ENCODE measurements at places on chromosomes 6 and 20.
A peak's percentile ranks its signal among the peaks of the same experiment; 100 is the strongest.

GRCh38 chr6:153092082-153093013, 38.7 kb downstream of the RGS17 start:
- DNase-seq = peak; percentile 12

DNA sequence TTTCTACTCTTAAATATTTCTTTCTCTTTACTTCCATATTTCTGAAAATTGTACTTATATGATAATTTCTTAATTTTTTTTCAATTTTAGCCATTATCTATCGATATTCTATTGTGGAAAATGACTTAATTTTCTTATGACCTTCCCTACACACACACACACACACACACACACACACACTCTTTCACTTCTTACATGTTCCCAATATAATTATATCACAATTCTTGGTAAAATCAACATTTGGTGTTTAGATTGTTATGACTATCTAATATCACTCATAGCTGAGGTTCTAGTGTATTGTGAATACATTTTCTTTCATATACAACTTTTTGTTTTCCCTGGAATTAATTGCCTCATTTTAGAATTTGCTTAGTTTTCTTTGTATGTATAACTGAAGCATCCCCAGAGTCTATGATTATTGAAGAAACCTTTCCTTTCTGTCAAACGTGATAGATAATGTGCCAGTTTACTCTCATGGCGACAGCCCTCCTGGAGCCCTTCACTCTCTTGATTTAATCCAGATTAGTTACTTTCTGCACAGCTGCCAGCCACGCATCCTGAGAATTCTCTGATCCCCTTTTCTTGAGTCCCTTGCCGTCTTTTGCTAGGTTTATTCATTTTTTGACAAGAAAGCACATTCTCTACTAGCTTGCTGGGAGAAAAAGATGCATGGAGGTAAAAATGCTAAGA, 63.4 kb downstream of the RNF182 start:
- DNase-seq = no peak

- no peak for DNase-seq
These were observed 10.7 kb downstream of the TRAM2 start for GRCh38 chr6:52566201-52566600.

DNA sequence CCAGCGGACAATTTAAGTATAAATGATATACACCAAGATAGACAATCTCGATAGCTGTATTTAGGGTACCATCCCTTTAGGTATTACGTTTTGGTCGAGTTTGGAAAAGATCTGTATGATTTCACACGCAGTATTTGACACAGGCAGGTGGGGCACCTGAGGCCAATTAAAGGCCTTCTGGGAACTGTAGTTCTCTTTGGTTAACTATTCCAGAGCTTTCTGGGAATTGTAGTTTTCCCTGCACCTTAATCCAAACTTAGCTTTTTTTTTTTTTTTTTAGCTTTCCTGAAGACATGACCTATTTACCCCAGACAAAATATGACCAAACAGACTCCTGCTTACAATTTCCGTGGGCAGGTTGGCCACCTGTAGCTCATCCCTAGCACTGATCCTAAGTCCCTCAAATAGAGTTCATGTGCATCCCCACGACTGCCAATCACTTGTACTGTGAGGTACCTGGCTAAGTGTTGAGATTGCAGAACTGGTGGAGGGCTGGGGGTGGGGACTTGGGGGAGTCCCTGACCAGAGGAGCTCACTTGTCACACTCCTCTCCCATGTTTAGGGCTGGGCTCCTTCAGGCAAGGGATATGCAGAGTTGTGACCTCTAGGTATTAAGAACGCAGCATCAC, 999 bp upstream of the EHMT2 start:
- DNase-seq = peak; percentile 67

DNA sequence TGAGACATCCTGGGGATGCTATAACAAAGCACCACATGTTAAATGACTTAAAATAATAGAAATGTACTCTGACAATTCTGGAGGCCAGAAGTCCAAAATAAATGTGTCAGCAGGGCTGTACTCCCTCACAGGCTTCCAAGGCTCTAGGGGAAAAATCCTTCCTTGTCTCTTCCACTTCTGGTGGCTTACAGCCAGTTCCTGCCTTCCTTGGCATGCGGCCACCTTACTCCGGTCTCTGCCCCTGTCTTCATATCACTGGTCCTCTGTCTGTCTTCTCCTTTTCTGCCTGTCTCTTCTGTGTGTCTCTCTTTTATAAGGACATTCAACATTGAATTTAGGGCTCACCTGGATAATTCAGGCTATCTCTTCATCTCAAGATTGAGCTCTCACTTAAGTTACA, 155.3 kb upstream of the SYNCRIP start:
- DNase-seq = no peak

GRCh38 chr6:40325791-40326190, 261.4 kb downstream of the LRFN2 start:
- DNase-seq = no peak

DNA sequence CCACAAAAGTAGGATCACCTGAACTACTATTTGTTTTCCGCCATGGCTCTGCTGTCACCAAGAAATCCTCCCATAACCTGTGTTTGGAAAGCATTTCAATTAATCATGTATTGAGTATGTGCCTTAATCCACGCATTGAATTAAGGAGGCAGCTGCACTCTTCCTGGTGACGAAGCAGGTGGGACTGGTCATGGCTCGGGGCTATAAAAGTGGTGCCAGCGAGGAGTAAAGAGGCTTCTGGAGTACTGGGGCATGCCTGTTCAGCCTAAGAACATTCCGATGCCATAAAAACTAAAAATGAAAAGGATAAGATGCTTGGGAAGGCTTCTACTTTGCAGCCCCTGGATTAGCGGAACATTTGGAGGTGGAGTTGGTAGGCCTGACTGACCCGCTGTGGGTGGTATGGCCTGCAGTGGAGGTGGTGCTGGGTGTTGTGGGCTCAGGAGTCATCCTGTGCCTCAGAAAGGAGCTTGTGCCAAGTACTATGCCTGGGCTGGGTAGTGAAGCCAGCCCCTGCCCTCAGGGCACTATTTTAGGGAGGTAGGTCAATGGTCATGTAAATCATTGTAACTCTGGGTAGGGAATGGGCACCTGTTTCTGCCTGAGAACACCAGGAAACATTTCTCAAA, 110.5 kb downstream of the B3GAT2 start:
- DNase-seq = no peak

DNA sequence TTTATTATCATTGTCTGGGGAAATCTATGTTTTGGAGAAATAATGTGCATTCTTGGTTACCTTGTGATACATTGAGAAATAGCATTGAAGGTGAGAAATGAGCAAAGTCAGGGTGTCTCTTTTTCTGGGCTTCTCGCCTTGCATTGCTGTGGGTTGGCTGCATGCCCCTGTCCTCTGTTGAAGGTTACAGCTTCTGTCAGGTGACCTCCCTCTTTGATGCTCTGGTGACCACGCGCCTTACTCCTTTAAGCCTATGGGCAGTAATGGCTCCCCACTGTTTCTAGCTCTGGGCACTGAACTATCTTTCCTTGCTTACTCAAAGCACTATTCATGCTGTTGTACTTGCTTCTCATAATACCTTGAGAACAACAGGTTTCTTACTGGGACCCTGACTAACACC, 14.6 kb downstream of the ADGRB3 start:
- DNase-seq = no peak

DNA sequence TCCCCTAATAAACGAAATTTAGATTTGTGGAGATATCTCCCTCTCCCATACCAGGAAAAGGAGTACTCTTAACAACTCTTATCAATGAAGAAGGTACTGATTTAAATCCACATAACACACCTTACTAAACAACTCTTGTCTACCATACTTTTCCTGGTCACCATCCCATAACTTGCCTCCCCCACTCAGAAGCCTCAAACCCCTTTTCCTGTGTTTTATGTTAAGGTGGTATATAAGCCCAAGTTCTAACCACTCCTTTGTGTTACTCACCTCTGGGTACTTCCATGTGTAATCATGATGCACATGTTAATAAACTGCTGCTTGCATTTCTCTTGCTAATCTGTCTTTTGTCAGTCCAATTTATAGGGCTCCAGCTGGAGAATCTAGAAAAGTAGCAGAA, 330.7 kb downstream of the CD83 start:
- DNase-seq = no peak

DNA sequence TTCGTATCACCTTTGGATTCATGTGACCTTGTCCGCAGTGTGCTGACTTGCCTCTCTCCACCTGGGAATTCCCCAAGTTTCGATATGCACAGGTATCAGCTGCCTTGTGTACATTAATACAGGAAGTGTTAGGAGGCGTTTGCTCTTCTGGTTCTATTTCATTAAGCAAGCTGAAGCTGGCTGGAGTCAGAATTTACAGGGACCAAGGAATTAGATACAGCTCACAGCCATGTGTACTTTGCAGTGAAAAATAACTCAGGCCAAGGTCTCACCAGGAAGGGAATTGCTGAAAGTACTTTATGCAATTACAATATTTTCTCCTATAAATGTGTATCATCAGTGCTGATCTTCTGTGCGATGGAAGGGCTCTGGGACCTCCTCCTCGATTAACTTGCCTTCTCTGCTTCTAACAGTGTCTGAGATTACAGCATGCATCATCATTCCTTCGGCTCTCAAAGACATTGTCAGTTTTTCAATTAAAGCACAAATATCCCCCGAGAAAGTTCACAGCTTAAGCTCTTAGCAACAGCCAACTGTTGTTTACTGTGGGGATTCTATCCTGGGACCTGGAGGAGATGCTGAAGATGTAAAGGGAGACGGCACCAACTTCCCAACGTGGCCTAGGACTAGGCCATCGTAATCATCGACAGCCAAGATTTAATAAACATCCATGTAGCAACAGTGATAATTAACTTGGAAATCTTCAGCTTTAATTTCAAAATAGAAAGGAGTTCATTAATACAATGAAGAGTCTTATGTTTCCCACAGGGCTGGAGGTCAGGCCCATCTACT, 13.8 kb upstream of the TIAM2 start:
- DNase-seq = no peak

GRCh38 chr6:156880913-156881312, 103.7 kb downstream of the ARID1B start:
- no peak for DNase-seq

All from urothelium cell line (cell line).